ENCODE measurements at places on chromosomes 1 and 21.

GRCh38 chr1:87880098-87880760, 551.5 kb downstream of the LMO4 start:
- DNase-seq = no peak

GRCh38 chr1:2381741-2382620, 9.4 kb downstream of the MORN1 start:
- DNase-seq = peak; percentile 74

- no peak for DNase-seq
Measured at GRCh38 chr1:14763977-14764376, 165.5 kb downstream of the KAZN start.

DNA sequence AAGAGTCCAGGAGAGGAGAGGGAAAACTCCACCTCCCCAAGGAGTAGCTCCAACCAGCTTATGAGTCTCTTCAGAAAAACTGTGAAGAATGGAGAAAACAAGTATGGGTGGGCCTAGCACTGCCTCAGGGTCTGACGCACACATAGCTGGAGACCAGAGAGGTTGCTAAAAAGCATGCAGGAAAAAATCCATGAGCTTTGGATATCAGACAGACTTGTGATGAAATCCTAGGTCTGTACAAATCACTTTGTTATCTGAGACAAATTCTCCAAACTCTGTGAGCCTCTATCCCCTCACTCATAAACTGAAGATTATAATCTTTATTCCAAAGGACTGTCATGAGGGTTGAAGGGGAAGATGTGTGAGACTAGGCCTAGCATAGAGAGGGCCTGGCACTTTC, 141.5 kb upstream of the FGGY start:
- no peak for DNase-seq

DNA sequence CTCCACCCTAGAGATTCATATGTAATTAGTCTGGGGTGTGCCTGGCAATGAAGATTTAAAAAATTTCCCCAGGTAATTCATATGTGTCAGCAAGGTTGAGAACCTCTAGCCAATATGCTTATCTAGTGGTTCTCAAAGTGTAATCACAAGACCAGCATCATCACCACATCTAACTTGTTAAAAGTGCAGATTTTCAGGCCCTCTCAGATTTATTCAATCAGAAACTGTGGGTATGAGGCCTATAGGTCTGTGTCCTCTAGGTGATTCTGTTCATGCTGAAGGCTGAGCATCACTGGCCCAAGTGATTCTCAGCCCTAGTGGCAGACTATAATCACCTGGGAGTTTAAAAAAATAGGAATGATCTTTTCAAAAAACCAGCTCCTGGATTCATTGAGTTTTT, 75.9 kb downstream of the SWT1 start:
- DNase-seq = no peak

Measured in activated CD4-positive, alpha-beta T cell treated with anti-CD3 and anti-CD28 coated beads for 4 hours (primary cell).